ENCODE measurements at places on chromosomes 11 and 22.

GRCh38 chr11:79242616-79243015 lies 198.2 kb downstream of the TENM4 start:
- no peak for DNase-seq

DNA sequence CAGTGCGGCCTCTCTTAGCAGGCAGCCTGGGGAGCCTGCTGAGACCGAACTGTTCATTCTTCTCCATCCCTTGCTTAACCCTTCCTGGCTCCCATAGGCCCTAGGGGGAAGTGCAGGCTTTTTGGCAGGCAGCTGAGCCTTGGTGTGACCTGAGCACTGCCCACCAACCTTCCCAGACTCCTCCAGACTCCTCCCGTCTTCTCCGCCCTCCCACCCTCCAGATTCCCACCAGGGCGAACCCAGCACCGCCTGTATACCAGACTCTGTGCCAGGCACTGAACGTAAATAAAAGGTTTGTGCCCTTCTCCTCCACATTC lies 7.9 kb downstream of the RELT start:
- no peak for DNase-seq

- DNase-seq = no peak
Observed at GRCh38 chr22:32682990-32683389, 118.5 kb upstream of the TIMP3 start.

GRCh38 chr22:24099071-24099470 lies 82.2 kb upstream of the SUSD2 start:
- DNase-seq = no peak

DNA sequence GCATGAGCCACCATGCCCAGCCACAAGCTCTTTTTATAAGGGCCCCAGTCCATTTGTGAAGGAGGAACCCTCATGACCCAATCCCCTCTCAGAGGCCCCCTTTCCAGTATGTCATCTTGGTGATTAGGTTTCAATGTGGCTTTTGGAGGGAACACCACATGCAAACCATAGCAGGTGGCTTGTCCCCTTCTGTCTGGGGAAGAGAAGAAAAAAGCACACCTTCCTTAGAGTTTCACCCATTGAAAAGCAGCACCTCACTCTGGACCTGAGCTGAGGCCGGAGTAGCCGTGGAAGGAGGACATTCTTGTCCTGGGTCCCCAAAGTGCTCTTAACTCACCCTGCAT lies 25.4 kb downstream of the NEAT1 start:
- DNase-seq = no peak
